ENCODE measurements at places on chromosomes 4 and X. TPM values are rescaled to one million over a fixed set of nuclear protein-coding genes. Genes with fewer than 3 reads are reported as not detected.

Gene GCNA
- 4.3 TPM for total RNA-seq

Gene SYN1
- total RNA-seq: under 0.01 TPM

Gene MAGEA2B
- not detected for total RNA-seq

Gene CLCN4
- 16.2 TPM for total RNA-seq

Gene CFP
- total RNA-seq: 0.29 TPM

DNA sequence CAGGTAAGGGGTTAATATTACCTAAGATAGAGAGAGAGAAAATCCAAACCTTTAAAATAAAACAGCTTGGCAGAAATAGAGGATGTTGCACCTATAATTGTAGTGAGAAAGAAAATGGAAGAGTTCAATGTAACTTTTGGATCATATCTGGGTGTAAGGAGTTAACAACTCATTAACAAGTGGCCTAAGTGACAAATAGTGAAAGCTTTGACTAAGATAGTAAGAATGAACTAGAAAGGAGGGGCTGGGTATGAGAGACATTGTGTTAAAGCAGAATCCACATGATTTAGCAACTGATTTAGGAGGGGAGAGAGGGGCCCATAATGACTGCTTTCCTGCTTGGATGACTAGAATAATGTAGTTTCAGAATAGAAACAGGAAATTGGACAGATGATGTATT, 761.0 kb downstream of the IL1RAPL1 start:
- no peak for DNase-seq

DNA sequence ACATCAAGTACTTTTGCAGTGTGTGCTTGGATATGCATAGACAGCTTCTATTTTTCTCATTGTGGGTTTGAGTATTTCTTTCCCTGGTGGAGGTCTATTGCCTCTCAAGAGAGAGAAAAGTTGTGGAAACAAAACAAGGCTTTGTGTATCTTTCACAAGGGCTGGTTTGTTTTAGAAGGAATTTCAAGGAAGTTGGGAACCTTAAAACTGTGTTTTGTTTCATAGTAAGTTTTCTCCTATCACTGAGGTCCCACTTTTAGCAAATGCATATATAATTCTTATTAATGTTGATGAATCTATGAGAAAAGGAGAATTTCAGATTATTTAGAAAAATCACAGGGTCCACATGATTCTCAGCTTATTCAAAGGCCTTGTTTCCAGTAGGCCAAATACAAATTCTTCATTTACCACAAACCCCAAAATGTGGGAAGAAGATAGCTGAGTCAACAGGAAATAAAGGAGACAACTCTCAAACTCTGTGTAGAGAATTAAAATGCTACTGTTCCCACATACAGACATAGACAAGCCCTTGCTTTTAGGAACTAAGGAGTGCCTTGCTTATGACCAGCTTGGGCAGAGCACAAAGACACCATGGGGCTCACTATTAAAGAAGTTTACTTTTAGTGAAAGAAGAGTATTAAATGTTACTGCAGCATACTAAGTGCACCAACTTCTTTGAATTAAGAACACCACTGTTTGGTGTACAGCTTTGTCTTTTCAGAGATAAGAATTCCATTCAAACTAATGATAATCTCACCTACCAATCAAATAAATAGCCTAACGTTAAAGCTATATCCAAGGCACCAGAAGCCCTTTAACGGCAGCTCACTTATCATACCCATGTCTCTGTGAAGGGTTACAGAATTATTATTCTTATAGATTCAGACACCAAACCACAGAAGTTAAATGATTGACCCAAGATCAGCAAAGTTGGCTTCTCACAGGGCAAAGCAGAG, 177.4 kb upstream of the LEF1 start:
- DNase-seq: no peak

GRCh38 chr4:1399508-1400190, 6.6 kb downstream of the NKX1-1 start:
- DNase-seq: peak; percentile 73

Measured in osteoblast (primary cell).